ENCODE measurements at places on chromosomes 3 and 15.

DNA sequence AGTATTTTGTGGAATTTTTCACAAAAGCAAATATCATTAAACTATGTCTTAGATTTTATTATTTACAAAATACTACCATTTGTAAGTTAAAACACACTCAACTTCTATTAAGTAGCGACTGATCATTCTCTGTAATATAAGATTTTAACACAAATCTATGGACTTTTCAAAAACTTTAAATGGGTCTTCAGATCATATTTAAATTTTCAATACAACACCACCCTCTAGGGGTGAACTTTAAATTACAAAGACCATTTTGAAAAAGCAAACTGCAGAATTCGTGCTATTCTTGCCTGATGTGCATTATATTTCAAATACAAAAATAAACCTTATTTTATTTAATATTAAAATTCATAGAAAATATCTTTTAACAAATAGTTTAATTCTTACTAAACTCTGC, 8.2 kb upstream of the VGLL4 start:
- no peak for DNase-seq

DNA sequence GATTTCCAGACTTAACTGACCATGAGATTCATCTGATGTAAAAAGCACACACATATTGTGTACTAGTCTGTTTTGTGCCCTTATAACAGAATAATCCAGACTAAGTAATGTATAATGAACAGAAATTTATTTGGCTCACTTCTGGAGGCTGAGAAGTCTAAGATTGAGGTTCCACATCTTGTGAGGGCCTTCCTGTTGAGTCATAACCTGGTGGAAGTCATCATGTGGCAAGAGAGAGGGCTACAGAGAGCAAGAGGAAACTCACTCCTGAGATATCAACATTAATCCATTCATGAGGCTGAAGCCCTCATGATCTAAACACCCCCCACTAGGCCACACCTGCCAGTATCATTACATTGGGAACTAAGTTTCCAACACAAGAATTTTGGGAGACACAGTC, 977.6 kb downstream of the MCTP2 start:
- no peak for DNase-seq

- DNase-seq, result no peak
Observed at GRCh38 chr15:58929891-58930416, 3.5 kb downstream of the SLTM start.

DNA sequence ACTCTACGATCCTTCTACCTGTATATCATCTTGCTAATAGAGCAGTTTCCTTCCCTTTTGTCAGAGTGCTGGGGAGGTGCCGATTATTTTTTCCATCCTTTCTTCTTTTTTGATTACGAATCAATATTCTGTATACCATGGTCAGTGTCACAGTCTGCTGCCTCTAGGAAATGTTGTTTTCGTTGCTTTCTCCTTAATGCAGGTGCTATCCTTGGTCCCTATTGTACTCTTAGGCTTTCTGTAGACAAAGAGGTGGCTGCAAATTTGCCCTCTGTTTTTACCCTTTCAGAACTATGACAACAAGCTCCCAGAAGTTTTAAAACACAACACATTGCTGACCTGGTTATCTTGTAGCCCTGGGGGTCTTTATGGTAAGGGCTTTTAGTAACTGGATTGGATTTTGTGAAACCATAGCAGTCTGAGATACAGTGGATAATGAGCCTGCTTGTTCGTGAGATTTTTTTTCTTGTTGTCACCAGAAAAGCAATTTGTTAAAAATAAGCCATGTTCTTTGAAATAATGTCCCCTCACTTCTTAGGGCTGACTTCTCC, 430.3 kb upstream of the TPM1 start:
- DNase-seq, result no peak

DNA sequence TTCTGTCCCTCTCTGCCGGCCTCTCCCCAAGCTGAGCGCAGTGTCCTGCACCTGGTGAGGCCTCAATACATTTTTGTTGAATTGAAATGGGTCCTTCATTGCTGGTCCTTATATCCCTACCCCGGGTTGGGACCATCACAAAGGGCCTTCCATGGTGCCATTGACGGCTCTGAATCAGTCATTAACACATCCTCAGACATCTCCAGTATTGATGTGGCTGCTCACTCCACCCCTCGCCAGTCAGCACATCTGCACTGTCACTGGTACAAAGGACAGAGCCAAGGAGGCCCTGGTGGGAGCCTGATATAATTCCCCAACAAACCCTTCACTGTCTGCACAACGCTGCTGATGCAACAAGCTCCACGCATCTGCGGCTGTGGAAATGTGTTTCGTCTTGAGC, 191.6 kb upstream of the TOPAZ1 start:
- no peak for DNase-seq

DNA sequence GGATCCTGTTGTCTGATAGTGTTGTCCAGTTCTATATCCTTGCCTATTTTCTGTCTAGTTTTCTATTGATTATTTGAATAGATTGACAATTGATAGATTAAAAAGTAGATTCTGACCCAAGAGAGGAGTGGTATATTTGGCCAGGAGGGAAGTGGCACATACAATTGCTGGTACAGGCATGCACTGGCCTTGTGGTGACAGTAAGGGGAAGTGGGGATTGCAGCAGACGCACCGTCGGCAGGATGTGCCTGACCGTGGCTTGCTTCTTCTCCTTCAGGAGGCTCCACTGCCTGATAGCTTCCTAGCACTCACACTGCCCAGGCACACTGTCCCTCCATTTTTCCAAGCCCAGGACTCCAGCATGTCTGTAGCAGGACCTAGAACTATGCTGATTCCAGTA, 10.5 kb downstream of the GABRG3 start:
- DNase-seq, result no peak

DNA sequence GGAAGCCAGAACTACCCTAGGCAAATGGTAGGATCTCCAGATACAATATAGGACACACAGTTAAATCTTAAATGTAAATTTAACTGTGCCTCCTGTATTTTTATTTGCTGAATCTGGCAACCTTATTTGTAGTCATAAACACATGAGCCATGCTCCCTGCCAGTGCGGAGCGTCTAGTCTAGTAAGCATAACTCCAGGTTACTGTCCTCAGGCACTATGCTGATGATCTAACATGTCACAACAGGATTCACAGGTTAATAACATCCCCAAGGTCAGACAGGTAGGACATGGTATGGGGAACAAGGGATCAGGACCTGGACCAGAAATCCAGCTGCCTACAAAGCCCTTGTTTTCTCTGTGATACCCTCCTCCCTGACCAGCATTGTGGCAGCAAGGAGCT, 305.1 kb downstream of the CACNA2D3 start:
- DNase-seq, result no peak

DNA sequence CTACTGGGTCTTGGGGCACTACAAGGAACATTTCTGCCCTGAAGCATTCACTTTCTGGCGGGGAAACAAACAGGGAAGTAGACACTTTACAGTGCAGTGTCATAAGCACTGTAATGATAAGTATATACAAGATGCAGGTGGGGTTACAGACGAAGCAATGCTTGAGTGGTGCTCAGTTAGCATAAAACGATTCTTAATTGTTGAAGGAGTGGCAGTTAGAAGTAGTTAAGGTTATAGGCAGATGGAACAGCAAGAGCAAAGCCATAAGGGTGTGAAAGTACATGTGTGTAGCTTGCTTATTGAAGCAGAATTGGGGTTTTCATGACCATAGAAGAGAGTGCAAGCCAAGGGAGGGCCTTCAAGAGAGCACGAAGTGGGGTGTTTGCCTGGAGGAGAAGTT, 46.2 kb downstream of the SLC25A26 start:
- no peak for DNase-seq

DNA sequence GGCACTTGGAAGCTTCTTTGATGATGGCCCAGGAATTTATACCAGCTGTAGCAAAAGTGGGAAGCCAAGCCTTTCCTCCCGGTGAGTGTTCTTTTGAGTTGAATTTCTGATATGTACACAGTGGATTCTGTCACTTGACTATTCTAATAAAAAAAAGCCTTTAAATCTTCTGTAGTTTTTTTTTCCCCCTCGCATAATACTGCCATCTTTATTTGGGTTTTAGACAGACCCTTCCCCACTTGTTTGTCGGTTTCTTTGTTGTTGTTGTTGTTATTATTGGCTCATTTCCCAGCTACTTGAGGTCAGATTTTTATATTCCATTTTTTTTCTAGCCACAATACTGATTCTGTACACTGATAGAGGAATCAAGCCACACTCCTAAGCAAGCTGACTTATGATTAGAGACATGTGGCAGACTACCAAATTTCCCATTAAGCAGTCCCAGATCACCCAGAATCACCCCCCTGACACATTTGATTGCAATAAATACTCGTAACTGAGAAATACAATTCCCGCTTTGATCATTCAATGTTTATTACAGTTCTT, 122.4 kb upstream of the IL12A start:
- DNase-seq, result no peak

DNA sequence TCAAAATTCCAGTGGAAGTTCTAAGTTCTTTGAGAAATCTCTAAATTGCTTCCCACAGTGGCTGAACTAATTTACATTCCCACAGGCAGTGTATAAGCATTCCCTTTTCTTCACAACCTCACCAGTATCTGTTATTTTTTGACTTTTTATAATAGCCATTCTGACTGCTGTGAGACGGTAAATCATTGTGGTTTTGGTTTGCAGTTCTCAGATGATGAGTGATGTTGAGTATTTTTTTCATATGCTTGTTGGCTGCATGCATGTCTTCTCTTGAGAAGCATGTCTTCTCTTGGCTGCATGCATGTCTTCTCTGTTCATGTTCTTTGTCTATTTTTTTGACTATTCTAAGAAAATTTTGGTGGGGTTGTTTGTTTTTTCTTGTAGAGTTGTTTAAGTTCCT, 499.6 kb upstream of the CCDC54 start:
- no peak for DNase-seq

DNA sequence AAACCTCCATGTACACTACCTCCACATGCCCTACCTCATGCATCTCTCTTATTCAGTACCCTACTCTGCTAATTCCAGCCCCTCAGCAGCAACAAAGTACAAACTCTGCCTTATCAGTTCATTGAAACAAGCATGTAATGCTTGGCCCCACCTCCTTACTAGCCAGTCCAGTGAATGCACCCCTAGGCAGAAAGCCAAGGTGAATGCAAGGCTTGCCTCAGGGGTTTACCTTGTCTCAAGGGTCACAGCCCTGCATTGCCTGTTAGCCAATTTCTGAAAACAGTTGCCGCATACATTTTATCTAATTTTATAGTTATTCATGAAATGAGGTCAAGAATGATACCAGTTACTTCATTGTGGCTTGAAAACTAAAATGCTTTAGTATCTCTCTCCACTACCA, 576.4 kb downstream of the FHIT start:
- no peak for DNase-seq

DNA sequence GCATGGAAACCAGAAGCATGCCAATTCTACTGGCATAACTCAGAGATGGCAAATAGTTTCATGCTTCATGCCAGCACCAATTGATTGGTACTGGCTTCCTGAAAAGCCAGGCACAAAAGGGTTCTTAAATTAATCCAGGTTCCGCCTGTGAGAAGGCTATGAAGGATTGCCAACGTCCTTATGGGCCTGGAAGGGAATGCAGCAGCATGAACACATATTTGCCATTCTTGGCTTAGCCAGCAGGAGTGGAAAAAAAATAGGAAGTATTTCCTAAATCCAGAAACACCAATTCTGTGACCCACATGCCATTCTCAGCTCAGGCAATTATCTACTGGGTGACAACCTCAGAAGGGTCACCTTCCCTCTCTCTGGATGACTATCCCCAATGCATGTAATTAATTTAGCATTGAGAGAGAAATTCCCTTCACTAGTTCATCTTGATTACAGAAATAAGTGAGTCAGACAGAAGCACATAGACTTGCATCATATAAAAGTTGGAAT, 36.0 kb downstream of the ADAMTS9 start:
- DNase-seq, result no peak

DNA sequence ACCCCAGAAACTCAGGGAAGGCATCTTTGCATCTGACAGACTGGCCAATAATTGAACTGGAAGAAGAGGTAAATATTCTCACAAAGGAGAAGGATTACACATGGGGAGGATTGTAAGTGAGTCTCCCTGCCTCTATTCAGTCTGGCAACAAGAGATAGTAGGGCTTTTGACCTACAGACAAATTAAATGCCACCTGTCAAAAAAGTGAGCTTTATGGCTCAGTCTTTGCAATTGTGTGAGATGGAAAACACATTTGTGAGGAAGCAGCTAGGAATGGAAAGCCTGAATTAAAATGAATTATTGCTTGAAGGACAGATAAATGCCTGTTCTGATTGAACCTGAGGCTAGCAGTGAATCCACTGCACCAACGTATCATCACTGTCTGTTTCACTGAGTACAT, 173.3 kb upstream of the GOLIM4 start:
- no peak for DNase-seq

- no peak for DNase-seq
Observed at GRCh38 chr15:63363292-63363691, 18.4 kb downstream of the CA12 start.

- no peak for DNase-seq
Observed at GRCh38 chr3:1962396-1963088, 136.1 kb upstream of the CNTN4 start.

GRCh38 chr15:75346796-75347221, at the start of gene NEIL1:
TSS of gene NEIL1 (plus strand) at chr15:75347039. CDS start at chr15:75348906, 1,867 bp downstream.
- DNase-seq, result no peak

DNA sequence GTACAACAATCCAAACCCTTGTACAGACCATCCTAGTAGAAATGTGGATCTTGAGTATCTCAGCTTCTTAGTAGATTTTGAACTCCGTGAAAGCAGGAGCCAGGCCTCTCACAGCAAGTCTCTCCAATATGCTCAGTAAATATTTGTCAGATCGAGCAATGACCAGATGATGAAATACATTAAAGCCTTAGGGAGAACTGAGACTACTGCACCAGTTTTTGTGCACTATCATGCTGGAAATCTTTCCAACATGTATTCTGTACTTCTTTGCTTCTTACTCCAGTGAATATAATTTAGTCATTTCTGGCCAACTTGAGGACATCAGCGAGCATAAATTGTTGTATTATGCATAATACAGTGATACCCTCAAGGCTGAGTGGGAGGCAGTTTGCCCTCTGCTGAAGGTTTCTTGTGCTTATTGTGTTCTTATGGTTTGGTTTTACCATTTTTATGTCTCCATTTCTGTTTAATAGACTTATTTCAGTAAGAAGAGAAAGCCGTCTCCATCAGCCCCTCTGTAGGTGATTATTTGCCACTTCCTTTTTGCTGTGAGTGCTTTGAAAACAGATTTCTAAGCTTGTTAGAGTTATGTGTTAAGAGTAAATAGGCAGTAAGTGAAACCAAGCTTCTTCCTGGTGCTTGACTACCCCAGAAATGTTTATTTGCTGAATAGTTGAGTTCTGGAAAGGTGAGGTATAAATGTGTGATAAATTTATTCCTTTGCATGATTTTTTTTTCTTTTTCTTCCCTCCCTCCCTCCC, 147.1 kb downstream of the PGPEP1L start:
- no peak for DNase-seq

GRCh38 chr3:141243271-141243707, 11.7 kb downstream of the PXYLP1 start:
- DNase-seq, result no peak

GRCh38 chr3:139421040-139421439, 31.6 kb upstream of the COPB2 start:
- DNase-seq, result no peak

Measured in C1 segment of cervical spinal cord (tissue), 14 donors.